ENCODE measurements at places on chromosomes 7 and 10.
A peak's percentile ranks its signal among the peaks of the same experiment; 100 is the strongest.

DNA sequence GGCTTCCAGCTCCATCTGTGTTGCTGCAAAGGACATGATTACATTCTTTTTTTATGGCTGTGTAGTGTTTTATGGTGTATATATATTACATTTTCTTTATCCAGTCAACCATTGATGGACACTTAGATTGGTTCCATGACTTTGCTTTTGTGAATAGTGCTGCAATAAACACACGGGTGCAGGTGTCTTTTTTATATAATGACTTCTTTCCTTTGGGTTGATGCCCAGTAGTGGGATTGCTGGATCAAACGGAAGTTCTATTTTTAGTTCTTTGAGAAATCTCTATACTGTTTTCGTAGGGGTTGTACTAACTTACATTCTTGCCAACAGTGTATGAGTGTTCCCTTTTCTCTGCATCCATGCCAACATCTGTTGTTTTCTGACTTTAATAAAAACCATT, 189.7 kb downstream of the ACTR3B start:
- no peaks in the 10 kb centered on the region for H3K36me3 ChIP-seq
- no peak overlapping the region for H3K27ac ChIP-seq
- no peak for DNase-seq
- no peaks in the 10 kb centered on the region for H3K27me3 ChIP-seq

- no peaks in the 10 kb centered on the region for H3K36me3 ChIP-seq
- no peak for DNase-seq
- H3K27ac ChIP-seq, result no peak overlapping the region
- no peak overlapping the region for H3K4me3 ChIP-seq
- H3K4me1 ChIP-seq, result peaks cover 2% of the 10 kb centered on the region
- H3K27me3 ChIP-seq, result no peaks in the 10 kb centered on the region
Measured at GRCh38 chr10:111273635-111274034, 196.8 kb downstream of the ADRA2A start.

GRCh38 chr10:113411456-113411855, 141.4 kb upstream of the HABP2 start:
- no peak for DNase-seq
- H3K27ac ChIP-seq, result no peak overlapping the region
- no peaks in the 10 kb centered on the region for H3K4me1 ChIP-seq

DNA sequence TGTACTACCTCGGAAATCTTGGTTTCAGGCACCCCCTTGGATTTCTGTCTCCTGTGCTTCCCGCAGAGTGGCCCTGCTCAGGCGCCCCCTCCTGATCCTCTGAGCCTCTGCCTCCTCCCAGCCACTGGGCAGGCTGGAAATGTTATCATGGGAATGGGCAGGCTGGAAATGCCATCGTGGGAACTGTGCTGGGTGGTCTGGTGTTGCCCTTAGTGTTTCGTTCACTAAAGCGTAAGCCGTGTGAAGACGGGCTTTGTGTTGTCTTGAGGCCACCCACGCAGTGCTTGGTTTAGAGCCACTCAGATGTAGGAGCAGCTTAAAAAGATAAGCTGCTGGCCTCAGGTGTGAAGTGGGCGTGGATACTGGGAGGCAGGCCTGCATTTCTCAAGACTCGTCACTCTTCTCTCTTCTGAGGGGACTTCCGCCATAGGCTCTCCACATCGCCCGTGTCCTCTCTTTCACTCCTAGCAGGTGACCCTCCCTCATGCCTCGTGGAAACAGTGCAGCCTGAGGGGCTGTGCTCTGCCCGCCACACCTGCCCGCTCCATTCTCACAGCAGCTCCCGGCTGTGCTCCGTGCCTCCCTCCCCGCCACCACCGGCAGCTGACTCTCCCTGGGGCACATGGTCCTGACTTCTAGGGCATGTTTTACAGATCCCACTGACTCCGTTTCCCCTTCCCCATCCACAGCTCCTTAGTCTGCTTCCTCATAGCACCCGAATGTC, 28.5 kb downstream of the PPP2R2D start:
- H3K4me3 ChIP-seq, result no peak overlapping the region
- H3K27me3 ChIP-seq, result no peaks in the 10 kb centered on the region
- H3K4me1 ChIP-seq, result peaks cover 38% of the 10 kb centered on the region
- peak overlapping the region; percentile 90 for H3K27ac ChIP-seq
- DNase-seq, result peak; percentile 15

DNA sequence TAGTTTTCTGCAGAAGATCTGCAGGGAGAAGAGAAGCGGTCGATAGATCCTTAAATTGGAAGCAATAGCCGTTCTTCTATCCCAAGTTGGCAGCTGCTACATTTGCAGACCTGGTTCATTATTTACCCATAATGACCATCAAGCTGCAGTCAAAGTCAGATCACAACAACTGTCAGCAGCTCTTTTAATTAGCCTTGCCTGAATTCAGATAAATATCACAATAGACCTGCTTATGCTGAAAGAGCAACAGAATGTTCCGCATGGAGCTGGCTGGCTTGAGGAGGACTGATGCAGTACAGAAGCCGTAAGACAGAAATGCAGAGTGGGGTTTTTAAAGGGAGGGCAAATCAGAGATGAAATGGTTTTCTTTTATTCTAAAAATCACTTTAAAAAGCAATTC, 109.4 kb downstream of the HIBADH start:
- no peak overlapping the region for H3K4me3 ChIP-seq
- H3K27me3 ChIP-seq, result no peaks in the 10 kb centered on the region
- H3K27ac ChIP-seq, result no peak overlapping the region

GRCh38 chr7:151796091-151796870, 80.6 kb downstream of the PRKAG2 start:
- no peak overlapping the region for H3K4me3 ChIP-seq
- no peak for DNase-seq

- DNase-seq, result peak; percentile 34
- H3K27me3 ChIP-seq, result no peaks in the 10 kb centered on the region
- H3K4me3 ChIP-seq, result no peak overlapping the region
- H3K4me1 ChIP-seq, result no peaks in the 10 kb centered on the region
- H3K27ac ChIP-seq, result no peak overlapping the region
Measured at GRCh38 chr7:38310591-38311101, 37.2 kb upstream of the TARP start.

DNA sequence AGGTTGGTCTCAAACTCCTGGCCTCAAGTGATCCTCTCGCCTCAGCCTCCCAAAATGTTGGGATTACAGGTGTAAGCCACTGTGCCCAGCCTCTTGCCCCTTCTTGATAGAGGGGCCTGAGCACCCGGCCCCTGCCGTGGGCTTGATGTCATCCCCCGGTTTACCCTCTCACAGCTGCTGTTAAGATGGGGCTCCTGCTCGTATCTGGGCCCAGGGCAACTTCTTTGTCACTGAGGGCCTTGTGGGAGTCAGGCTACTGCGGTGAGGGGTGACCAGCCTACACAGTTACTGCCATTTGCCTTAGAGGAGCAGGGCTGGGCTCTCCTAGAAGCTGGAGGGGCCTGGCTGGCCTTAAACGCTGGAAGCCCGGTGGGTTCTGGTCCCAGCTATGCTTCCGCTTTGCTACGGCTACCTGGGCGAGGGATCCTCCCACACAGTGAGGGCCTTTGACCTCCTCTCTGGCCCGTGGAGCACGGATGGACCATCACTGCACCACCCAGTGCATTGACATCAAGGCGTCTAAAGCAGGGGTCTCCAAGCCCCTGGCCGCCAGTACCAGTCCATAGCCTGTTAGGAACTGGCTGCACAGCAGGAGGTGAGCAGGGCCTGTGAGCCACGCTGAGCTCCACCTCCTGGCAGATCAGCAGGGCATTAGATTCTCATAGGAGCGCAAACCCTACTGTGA, 1.1 kb upstream of the TMEM130 start:
- no peak overlapping the region for H3K27ac ChIP-seq
- no peak overlapping the region for H3K4me3 ChIP-seq
- peaks cover 25% of the 10 kb centered on the region for H3K4me1 ChIP-seq
- peaks cover 21% of the 10 kb centered on the region for H3K27me3 ChIP-seq

- H3K4me3 ChIP-seq, result no peak overlapping the region
- no peaks in the 10 kb centered on the region for H3K27me3 ChIP-seq
- H3K4me1 ChIP-seq, result peaks cover 2% of the 10 kb centered on the region
- H3K36me3 ChIP-seq, result no peaks in the 10 kb centered on the region
Measured at GRCh38 chr10:4426866-4427265, 399.1 kb upstream of the AKR1E2 start.

GRCh38 chr7:95004618-95005247, 97.3 kb downstream of the PPP1R9A start:
- H3K4me3 ChIP-seq, result no peak overlapping the region
- no peaks in the 10 kb centered on the region for H3K27me3 ChIP-seq
- no peaks in the 10 kb centered on the region for H3K4me1 ChIP-seq
- no peak overlapping the region for H3K27ac ChIP-seq
- peak; percentile 37 for DNase-seq
- H3K36me3 ChIP-seq, result no peaks in the 10 kb centered on the region

GRCh38 chr7:137258552-137258951, 85.0 kb downstream of the PTN start:
- no peaks in the 10 kb centered on the region for H3K4me1 ChIP-seq
- H3K27me3 ChIP-seq, result no peaks in the 10 kb centered on the region
- H3K27ac ChIP-seq, result no peak overlapping the region
- no peak for DNase-seq
- H3K36me3 ChIP-seq, result no peaks in the 10 kb centered on the region

DNA sequence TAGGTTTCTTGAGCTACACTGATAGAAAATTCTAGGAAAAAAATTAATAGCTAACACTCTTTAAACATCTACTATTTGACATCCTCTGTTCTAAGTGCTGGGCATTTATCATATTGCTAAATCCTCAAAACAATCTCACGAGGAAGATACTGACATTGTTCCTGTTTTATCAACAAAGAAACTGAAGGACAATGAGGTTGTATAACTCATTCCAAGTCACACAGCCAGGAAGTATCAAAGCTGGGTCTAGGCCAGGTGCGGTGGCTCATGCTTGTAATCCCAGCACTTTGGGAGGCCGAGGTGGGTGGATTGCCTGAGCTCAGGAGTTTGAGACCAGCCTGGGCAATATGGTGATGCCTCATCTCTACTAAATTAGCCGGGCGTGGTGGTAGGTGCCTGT, 51.6 kb upstream of the IL6 start:
- DNase-seq, result no peak
- no peak overlapping the region for H3K4me3 ChIP-seq
- no peak overlapping the region for H3K27ac ChIP-seq
- no peaks in the 10 kb centered on the region for H3K27me3 ChIP-seq
- no peaks in the 10 kb centered on the region for H3K36me3 ChIP-seq
- H3K4me1 ChIP-seq, result peaks cover 4% of the 10 kb centered on the region

DNA sequence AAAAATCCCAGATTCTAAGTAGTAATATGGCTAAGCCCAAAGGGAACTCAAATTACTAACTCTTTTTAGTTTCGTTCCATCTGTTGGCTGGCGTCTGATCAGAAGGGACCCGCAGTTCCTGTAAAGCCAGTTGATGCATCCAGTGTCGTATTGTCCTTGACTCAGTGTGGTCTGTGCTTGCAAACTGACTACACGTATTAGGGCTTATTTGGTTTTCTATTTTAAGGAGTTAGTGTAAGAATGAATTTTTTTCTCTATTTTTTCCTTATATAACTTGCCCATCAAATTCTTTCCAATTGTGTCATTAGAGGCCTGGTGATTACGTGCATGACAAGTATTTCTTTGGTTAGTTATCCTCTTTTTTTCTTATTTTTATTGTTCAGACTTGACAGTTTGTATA, 9.7 kb downstream of the ABCA13 start:
- H3K36me3 ChIP-seq, result no peaks in the 10 kb centered on the region
- no peak for DNase-seq
- H3K4me1 ChIP-seq, result peaks cover 2% of the 10 kb centered on the region
- no peak overlapping the region for H3K4me3 ChIP-seq
- no peak overlapping the region for H3K27ac ChIP-seq
- no peaks in the 10 kb centered on the region for H3K27me3 ChIP-seq

GRCh38 chr10:97307866-97308780, 10.9 kb upstream of the FRAT1 start:
- no peaks in the 10 kb centered on the region for H3K4me1 ChIP-seq
- no peak overlapping the region for H3K27ac ChIP-seq
- H3K4me3 ChIP-seq, result no peak overlapping the region
- DNase-seq, result peak; percentile 25
- H3K27me3 ChIP-seq, result no peaks in the 10 kb centered on the region

DNA sequence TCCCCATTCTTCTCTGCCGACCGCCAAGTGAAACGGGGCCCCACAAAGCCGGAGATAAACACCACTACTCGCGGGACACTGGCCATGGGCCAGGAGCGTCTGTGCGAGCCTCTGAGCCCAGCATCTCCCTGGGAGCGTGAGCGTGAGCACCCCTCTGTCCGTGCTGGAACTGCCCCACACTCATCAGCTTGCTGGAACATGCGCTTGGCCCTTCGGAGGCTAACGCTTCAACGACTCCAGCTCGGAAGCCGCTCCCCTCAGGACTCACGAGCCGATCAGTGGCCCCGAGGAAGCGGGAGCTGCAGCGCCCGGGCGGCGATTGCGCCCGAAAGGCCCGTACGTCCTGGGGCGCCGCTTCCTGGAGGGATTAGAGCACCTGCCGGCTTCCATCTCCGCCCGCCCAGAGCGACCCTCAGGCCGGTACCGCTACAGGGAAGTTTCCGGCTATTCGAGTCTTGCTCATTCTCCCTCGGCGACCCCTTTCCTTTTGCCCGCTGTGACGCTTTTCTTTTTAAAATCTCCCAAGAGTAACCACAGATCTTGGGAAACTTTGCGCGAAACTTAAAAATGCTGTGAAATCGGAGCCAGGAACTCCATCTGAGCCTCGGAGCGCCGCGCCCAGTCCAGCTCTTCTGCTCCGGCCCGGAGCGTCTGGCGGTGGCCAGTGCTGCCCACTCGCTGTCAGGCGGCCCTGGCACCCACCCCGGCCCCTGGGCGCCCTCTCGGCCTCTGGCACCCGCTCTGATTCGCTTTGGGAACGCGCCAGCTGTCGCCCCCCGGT, 1.0 kb downstream of the TLL2 start:
- H3K4me3 ChIP-seq, result peak overlapping the region; percentile 76
- peaks cover 31% of the 10 kb centered on the region for H3K4me1 ChIP-seq
- H3K27ac ChIP-seq, result peak overlapping the region; percentile 33
- peak; percentile 30 for DNase-seq
- H3K27me3 ChIP-seq, result no peaks in the 10 kb centered on the region

DNA sequence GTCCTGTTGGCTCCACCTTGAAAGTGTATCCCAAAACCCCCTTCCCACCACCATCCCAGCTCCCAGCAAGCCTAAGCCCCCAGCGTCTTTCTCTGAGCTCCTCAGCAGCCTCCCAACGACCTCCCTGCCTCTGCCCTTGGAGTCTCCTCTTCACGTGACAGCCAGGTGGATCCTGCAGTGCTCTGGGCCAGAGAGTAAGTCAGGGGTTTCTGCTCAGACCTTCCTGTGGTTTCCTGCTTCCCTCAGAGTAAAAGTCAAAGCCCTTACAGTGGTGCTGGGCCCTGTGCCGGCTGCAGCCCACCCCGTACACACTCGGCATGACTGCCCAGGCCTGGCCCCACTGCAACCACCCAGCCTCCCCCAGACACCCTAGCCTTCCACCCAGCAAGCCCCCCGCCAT, 51.9 kb downstream of the OAT start:
- no peaks in the 10 kb centered on the region for H3K4me1 ChIP-seq
- H3K36me3 ChIP-seq, result no peaks in the 10 kb centered on the region
- H3K4me3 ChIP-seq, result no peak overlapping the region

GRCh38 chr10:5977471-5978229, at the start of gene IL15RA:
TSS of gene IL15RA (minus strand) at chr10:5977543. CDS start at chr10:5977492, 51 bp downstream.
- DNase-seq, result peak; percentile 88
- H3K4me3 ChIP-seq, result peak within 1 kb of the TSS; percentile 90
- H3K27ac ChIP-seq, result no peak within 1 kb of the TSS
- peaks cover 10% of the 10 kb centered on the region for H3K27me3 ChIP-seq
- H3K36me3 ChIP-seq, result no peaks in the 10 kb centered on the region
